Right ventricle myocardium superior (tissue), 1 donor: ENCODE measurements at places on chromosomes 11 and 22. TPM values are rescaled to one million over a fixed set of nuclear protein-coding genes. Genes with fewer than 3 reads are reported as not detected.

Gene CCDC87
- 0.24 TPM for total RNA-seq

Gene CABP4
- 0.75 TPM for total RNA-seq

Gene HIRA
- total RNA-seq, result 18.2 TPM

GRCh38 chr11:88036701-88037100, 138.5 kb downstream of the RAB38 start:
- no peak for DNase-seq

- DNase-seq, result peak; percentile 81
These were observed 2.4 kb upstream of the SYT8 start for GRCh38 chr11:1832211-1832919.

GRCh38 chr22:49663311-49663711, 164.4 kb downstream of the BRD1 start:
- no peak for DNase-seq

- DNase-seq, result no peak
These were observed 2.1 kb downstream of the EHD1 start for GRCh38 chr11:64876229-64876750.

- no peak for DNase-seq
These were observed 144.7 kb upstream of the LMO1 start for GRCh38 chr11:8408151-8408941.

GRCh38 chr11:8243458-8243857, 20.2 kb downstream of the LMO1 start:
- no peak for DNase-seq

Gene ZDHHC24
- 4.4 TPM for total RNA-seq

Gene FDXACB1
- 0.86 TPM for total RNA-seq

DNA sequence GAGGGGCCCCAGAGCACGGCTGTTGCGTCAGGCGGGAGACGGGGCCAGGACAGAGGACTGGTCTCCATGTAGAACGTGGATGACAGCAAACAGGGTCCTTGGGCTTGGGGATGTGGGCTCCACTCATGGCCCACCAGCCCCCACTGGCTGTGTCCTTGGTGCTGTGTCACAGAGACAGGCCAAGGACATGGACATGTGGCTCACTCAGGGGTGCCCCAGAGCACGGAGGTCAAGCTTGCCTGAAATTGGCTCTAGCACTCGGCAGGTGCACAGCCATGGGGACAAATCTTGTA, 14.4 kb downstream of the FADS2 start:
- no peak for DNase-seq

Gene OR4A16
- total RNA-seq, result not detected

Gene OR5B3
- total RNA-seq, result not detected

Gene OSBP2
- 15.1 TPM for total RNA-seq

DNA sequence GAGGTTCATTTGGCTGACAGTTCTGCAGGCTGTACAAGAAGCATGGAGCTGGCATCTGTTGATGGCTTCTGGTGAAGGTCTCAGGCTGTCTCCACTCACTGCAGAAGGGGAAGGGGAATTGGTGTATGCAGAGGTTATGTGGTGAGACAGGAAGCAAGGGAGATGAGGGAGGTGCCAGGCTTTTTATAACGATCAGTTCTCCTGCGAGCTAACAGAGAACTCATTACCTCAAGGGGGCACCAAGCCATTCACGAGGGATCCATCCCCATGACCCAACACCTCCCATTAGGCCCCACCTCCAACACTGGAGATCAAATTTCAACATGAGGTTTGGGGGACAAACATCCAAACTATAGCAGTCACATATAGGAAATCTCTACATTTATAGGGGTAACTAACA, 38.7 kb upstream of the E2F8 start:
- no peak for DNase-seq

DNA sequence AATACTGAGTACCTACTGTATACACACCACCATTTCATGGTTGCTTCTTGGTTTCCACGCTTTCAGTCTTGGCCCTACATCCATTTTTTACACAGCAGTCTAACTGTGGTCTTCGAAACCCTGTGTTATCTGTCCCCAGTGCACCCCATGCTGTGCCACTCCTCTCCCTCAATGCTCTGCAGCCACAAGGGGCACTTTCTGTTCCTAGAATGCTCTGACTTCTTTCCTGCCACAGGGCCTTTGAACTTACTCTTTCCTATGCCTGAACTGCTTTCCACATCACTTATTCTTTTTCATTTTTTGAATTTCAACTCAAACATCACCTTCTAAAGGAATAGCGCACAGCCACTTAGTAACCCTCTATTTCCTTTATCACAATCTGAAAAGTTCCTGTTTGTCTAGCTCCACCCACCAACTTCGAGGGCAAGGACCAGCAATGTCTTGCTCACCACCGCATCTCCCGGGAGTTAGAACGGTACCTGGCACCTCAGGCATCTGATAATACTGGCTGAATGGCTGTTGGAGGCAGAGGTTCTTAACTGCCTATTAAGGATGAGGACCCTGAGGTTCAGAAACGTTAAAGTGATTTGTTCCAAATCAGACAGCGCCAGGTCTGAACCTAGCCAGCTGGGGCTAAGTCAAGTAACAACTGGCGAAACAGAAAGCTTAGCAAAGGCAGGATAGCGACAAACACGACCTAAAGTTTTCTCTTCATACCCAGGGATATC, 568 bp downstream of the ALG8 start:
- no peak for DNase-seq

- DNase-seq, result no peak
These were observed 366.8 kb downstream of the SHANK2 start for GRCh38 chr11:70885281-70886231.

Gene TRPM5
- not detected for total RNA-seq

- DNase-seq, result no peak
These were observed 677.2 kb upstream of the TENM4 start for GRCh38 chr11:80118073-80118472.

DNA sequence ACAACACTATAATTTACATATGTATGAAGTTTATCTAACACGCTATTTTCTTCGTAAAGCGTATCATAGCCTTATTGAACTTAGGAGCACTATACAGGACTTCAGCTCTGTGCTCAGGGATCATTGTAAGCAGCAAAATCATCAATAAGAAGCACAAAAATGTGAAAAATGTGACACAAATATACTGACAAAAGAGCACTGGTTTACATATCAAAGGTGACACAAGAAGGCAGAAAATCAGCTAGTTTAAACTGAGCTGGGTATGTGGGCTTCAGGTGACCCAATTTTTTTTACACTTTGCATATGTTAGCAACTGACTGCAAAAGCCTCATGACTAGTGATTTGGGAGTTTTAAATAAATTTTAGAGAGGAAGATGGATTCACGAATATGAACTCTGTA, 215.2 kb upstream of the CHORDC1 start:
- no peak for DNase-seq

DNA sequence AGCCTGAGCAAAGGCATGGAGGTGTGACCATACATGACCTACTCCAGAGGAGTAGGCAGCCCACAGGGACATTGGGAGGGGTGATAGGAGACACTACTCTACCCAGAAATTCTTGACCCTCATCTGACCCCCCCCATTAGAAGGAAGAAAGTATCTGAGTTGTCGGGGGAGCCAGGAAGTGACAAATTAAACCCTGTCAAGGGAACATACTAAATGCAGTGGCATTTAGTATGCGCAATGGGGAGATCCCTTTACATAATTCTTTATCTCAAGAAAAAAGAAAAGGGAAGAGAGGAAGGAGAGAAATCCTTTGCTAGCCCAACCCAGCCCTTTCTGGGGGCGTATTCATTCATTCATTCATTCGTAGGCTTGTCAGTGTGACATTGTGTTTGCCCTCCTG, 58.8 kb downstream of the NAV2 start:
- no peak for DNase-seq

DNA sequence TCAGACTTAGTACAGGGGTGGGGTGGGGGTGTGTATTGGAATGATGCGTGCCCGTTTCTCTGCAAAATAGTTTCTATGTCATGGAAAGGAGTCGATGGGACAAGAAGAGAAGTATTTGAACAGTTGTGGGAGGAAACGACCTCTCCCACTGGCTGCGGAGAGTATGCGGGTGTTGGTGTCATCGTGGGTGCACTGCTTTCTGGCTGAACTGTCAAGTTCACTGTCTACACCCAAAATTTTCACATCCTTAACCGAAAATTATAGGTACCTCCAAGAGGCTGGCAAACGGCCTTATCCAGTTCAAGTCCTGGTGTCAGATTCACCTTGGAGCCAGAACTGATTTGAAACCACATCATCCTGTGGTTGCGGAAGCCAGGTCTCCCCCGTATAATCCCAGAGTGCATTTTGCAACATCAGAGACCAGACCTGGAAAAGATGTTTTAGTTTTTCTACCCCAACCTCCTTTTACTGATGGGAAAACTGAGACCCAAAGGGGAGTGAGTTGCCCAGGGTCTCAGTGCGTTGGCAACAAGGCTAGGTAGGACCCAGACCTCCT, 497 bp upstream of the SSRP1 start:
- DNase-seq, result no peak

DNA sequence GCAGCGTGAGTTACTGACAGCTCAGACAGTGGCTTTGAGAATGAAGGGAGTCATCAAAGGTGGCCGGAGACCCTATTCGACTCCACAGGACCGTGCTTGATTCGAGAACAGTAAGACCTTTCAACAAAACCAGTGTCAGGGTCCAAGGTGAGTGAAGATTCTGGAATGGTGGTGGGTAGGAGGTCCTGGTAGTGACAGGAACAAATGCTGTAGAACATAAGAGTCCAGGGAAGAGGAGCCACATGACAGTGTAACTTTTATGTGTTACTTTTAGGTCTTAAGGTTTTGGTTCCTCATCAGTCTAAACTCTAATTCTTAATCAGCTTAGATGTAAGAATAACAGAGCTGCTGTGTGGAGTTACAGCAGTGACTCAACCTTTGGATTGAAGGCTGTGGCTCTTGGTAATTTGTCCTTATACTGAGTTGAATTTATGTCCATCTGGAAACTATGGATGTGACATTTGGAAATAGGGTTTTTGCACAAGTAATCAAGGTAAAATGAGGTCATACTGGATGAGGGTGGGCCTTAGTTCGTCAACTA, 1.8 kb downstream of the TBC1D22A start:
- DNase-seq, result no peak

Gene GP1BB
- not detected for total RNA-seq

DNA sequence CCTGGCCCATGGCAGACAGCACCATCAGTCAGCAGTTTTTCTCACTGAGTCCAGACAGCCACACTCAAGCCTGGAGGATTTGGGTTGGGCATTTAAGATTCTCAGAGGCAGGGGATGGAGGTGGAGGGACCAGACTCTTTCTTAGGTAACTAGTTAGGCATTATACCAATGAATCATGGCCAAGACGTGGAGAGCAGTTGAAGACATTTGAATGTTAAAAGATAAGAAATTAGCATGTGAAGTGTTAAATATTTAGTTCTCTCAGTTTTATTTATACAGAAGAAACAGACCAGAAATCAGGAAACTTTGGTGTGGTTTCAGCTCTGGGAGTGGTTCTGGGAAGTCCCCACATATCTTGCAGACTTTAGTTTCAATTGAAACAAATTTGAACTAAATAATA, 9.9 kb downstream of the GTF2H1 start:
- DNase-seq, result no peak

Gene KRTAP5-4
- not detected for total RNA-seq

Gene C11orf97
- not detected for total RNA-seq

- DNase-seq, result no peak
These were observed 43.6 kb downstream of the ABTB2 start for GRCh38 chr11:34314176-34314575.

DNA sequence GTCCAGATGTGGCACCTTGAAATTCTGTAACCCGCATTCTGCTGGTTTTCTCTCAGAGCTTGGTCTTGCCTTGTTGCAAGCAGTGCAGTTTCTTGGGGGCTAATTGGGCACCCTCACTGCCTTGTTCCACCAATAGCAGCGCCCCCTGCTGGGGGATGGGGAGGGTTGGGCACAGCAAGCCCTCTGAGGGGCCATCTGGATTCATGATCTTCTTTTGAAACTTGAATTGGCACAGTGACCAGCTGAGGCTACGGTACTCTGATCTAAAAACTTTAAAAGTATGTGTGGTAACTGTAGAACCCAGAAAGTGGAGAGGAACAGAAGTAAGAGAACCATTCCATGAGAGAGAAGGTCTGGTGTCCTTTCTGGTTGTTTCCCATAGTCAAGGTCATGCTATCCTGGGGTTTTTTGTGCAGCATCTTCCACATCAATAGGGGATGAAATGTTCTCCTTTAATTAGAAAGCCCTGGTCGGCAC, 64.2 kb downstream of the MED15 start:
- DNase-seq, result peak; percentile 64

DNA sequence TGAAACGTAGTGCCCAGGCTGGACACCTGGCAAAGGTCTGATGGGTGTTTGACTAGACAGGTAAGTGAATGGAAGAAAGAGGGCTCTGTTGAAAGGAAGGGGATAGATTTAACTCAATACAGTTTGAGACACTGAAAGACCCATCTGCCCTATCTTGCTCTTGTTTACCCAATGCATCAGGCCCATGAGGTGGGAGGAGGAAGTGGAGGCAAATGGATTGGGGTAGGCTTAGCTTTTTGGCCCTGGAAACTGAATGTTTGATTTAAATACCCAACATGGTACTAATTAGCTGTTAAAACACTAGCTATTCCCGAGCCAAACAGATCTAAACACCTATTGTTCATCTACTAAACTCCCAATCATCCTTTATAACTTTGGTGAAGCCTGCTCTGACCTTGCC, 3.5 kb upstream of the UVRAG start:
- no peak for DNase-seq

Gene PRR33
- total RNA-seq, result 5.8 TPM

DNA sequence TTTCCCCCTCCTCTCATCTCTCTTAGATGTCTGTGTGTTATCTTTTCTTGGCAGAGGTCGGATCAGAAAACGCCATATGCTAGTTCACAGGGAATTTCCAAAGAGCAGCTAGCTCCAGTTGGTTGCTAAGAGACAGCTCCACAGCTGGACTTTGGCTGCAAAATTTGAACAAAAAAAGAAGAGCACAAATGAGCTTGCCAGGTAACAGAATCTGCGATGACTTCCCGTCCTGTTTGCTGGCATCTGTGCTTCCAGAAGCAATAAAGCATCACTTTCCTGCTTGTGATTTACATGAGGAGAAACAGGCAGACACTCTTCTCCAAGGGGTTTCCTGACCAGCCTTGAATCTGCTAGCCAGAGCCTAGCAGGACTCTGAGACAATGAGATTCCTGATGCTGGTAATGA, 596.0 kb upstream of the B3GAT1 start:
- DNase-seq, result no peak

Gene OR10D3
- not detected for total RNA-seq

GRCh38 chr11:44773351-44773965, 46.7 kb downstream of the TSPAN18 start:
- no peak for DNase-seq
